NCI-H2171 treated with DMSO at 0.1 percent for 48 hours (cell line): ENCODE measurements at places on chromosomes 1 and 21.
A peak's percentile ranks its signal among the peaks of the same experiment; 100 is the strongest.

DNA sequence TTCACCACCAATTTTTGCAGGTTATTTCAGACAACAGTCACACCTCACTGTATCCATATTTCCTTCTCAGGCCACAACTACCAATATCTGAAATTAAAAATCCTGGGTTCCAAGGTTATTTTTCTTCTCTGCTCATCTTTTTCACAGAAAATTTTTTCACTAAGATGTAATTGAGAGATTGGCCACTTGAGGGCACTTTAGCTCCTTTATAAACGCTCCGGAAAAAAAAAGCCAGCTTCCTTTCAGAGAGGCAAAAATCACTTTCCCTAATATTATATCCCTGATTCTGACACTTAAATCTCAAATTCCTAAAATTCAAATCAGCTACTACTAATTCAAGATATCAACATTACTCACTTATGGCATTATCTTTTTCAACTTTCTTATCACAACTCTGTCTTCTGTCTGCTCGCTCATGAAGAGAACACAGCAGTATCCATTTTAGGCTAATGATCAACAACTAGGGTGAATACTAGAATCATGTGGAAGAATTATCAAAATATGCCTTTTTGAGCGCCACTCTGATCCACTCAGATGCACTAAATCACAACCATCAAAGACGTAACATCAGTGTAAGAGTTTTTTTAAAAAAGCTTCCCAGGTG lies 101.4 kb upstream of the RGS1 start:
- peak; percentile 57 for DNase-seq

DNA sequence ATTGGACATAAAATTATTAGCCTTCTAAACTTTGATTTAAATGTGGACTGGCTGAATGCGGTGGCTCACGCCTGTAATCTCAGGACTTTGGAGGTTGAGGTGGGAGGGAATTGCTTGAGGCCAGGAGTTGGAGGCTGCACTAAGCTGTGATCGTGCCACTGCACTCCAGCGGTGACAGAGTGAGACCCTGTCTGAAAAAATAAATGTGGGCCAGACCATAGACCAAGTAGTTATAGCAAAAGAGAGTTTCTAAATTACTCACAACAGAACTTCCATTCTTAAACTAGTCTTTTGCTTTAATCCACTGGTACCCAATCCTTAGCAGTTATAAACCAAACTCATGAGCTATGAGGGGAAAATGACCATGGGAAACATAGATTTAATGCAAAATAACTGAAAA lies 35.2 kb downstream of the RAP1A start:
- DNase-seq = no peak

DNA sequence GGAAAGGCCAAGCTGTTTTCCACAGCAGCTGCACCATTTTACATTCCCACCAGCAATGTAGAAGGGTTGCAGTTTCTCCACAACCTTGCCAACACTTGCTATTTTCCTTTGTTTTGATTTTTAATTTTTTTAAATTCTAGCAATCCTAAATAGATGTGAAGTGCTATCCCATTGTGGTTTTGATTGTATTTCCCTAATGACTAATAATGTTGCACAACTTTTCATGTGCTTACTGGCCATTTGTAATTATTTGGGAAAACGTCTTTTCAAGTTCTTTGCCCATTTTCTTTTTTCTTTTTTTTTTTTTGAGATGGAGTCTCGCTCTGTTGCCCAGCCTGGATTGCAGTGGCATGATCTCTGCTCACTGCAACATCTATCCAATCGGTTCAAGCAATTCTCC lies 53.9 kb downstream of the VCAM1 start:
- DNase-seq = no peak

GRCh38 chr1:153213519-153213918 lies 3.9 kb upstream of the PRR9 start:
- no peak for DNase-seq

DNA sequence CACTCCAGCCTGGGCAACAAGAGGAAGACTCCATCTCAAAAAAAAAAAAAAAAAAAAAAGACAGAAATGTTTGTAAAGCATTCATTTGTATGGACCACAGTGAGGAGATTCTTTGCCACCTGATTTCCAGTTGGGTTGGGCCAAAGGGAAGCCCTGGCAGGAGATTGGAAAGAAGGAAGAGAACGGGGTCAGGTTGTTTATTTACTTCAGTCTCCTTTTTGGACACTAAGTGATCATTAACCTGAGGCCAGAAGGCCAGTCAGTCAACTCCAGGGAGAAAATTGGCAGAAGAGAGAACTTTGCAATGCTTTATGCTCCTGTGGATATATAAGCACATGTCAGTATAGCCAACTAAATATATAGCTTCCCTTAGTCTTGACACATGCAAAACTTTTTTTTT lies 85.9 kb downstream of the NTMT2 start:
- DNase-seq = no peak

DNA sequence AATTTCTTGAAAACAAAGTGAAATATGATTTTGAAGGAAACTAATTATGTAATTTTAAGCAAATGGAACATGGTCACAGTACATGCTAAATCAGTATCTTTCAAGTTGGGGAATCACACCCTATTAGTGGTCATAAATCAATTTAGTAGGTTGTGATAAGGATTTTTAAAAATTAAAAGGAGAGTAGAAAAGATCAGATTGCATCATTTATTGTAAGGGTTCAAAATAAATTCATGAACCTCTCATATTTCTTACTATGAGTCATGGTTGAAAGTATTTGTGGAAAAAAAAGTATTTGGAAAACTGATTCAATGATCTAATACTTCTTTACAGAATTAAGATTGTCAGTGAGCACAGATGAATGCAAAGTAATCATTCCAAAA lies 14.6 kb downstream of the ADSS2 start:
- no peak for DNase-seq

DNA sequence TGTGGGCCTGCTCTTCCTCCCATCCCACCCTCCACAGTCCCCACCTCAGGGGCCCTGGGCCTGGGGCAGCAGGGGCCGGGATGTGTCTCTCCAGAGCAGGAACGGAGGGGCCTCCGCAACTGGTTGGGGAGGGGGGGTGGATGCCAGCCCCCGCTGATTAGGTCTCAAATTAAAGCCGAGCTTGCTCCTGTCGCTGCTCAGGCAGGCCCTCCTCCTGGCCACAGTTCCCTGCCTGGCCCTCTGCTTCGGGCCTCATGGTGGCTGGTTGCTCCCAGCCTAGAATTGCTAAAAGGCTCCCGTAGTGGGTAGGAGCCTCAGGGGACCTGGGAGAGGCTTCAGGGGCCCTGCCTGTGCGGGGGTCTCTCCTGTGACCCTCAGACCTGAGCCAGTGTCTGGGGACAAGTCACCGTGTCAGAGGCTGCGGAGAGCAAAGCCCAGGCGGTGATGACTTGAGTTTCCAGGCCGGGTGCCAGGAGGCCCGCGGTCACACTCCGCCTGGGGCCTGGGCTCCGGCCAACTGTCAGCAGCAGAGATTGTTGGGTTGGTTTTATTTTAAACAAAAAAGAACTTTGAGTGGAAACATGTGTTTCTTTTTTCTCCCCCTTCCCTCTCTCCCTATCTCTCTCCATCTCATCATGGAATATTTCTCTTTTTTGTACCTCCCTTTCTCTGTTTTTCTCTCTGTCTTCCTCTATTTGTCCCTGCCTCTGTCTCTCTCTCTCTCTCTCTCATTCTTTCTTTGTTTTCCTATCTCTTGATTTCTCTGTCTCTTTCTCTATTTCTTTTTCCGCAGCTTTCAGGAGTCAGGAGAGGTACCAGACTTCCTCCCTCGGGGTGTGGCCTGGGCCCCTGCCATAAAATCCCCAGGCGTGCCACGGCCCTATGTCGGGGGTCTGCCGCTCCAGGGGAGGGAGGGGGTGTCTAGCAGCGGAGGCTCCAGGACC lies 20.0 kb upstream of the EPHA2 start:
- DNase-seq = no peak

GRCh38 chr1:180816132-180816531 lies 96.6 kb upstream of the KIAA1614 start:
- DNase-seq = no peak

GRCh38 chr21:44866780-44867179 lies 6.7 kb downstream of the PTTG1IP start:
- DNase-seq = peak; percentile 85

- no peak for DNase-seq
Observed at GRCh38 chr1:26782521-26783212, 5.1 kb upstream of the PIGV start.

GRCh38 chr1:186502087-186502486 lies 41.2 kb upstream of the PDC start:
- DNase-seq = no peak

DNA sequence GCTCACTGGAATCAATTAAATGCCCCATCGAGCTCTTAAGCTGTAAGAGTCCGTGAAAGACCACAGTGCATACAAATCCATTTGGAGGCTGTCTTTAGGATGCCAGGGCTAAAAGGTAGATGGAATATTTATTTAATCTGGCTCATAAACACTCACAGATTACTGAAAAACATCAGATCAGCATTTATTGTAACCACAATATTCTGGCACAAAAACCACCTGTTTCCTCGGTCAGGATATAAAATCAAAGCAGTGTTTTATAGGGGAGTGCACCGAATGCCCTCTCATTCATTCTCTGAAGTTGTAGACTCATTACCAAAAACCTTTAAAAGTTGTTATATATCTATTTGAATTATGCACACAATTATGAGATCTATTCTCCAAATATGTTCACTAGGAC lies 500.9 kb downstream of the NEGR1 start:
- DNase-seq = no peak

GRCh38 chr1:200627575-200628222 lies 7.1 kb upstream of the KIF14 start:
- DNase-seq = no peak

DNA sequence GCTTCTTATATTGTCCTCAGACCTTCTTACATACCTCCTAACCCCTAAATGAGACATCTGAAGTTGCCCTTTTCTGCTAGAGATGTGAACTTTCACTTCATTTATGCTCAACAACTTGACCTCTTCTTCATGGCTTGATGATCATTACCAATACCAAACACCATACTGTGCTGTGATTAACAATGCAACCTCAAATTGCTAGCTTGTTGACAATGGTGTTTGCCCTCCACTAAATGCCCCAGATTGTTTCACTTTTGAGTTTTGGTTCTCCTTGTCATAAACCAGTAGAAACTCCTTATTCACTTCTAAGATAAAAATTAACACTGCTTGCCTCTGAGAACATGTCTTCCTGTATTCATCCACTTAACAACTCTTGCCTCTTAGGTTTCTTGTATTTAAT lies 5.6 kb downstream of the JAK1 start:
- DNase-seq = no peak
